ENCODE measurements at places on chromosomes 12 and 14. TPM values are rescaled to one million over a fixed set of nuclear protein-coding genes. Genes with fewer than 3 reads are reported as not detected.

The WNT5B gene
- 40.3 TPM for total RNA-seq

The C14orf180 gene
- not detected for total RNA-seq

The FITM1 gene
- total RNA-seq: under 0.01 TPM

The TAS2R9 gene
- total RNA-seq: not detected

The HVCN1 gene
- 7.4 TPM for total RNA-seq

The KRT84 gene
- not detected for total RNA-seq

The BCL2L14 gene
- not detected for total RNA-seq

The C1S gene
- total RNA-seq: 1,549 TPM

The NABP2 gene
- total RNA-seq: 25.9 TPM

DNA sequence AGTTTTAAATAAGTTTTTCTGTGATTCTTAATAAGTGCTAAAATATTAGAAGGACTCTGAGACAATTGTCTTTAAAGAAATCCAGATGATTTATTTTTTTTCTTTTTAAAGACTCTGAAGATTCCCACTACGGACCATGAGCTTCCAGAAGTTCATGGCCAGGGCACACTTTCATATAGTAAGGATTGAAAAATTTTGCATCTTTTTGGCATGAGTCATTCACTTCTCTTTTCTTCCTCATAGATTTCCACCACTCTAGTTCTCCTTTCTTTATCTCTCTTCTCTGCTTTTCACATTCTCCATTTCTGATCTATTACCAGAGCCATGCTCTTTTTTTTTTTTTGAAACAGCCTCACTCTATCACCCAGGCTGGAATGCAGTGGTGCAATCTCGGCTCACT lies 385.8 kb downstream of the FLRT2 start:
- no peak for DNase-seq

GRCh38 chr12:11023387-11023786 lies 967 bp upstream of the TAS2R19 start:
- DNase-seq: no peak

DNA sequence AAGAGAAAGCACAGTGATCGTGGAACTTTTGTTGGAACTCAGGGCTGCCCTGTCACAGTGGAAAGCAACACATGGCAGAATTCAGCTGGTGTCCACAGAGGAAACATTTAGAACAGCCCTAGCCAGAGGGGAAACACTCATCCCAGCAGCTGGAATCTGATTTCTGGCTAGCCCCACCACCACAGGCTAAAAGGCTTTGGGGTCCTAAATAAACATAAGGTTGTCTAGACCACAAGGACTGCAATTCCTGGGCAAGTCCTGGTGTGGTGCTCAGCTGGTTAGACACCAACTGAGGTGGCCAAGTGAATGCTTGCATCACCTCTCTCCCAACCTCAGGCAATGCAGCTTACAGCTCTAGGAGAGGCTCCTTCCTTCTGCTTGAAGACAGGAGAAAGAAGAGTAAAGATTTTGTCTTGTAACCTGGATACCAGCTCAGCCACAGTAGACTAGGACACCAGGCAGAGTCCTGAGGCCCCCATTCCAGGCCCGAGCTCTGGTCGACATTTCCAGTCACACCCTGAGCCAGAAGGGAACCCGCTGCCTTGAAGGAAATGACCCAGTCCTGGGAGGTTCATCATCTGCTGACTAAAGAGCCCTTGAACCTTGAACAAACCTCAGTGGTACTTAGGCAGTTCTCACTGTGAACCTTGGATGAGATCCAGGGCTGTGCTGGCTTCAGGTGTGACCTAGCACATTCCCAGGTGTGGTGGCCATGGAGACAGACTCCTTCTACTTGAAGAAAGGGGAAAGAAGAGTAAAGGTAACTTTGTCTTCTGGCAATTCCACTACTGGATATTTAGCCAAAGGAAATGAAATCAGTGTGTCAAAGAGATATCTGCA lies 85.4 kb upstream of the PLXNC1 start:
- no peak for DNase-seq

DNA sequence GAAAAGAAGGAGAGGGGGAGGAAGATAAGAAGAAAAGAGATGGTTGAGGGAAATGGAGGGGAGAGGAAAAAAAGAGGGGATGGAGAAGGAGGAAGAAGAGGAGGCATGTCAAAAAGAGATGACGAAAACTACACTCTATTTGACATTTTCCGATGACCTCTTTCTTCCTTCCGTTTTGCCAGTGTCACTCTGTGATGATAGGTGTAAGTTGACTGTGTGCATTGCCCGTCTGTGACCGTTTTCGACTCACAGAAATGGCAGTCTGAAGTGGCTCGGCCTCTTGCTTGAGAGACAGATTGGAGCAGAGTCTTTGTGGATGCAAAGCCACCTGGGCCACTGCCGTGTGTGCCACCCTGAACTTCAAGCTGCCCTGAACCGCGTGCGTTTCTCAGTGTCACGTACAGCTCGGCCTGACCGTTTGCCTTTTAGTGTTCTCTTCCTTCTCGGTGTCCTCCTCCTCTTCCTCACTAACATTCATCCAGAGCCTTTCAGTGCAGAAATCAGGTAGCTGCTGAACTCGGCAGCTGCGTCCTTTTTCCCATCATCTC lies 32.7 kb downstream of the ELK3 start:
- no peak for DNase-seq

- no peak for DNase-seq
These were observed 123.2 kb downstream of the SNAPC1 start for GRCh38 chr14:61885203-61885961.

- DNase-seq: no peak
These were observed 1.6 kb downstream of the METTL3 start for GRCh38 chr14:21509432-21510143.

Measured in fibroblast of lung (primary cell).